ENCODE measurements at places on chromosomes 3 and 15.
A peak's percentile ranks its signal among the peaks of the same experiment; 100 is the strongest.

DNA sequence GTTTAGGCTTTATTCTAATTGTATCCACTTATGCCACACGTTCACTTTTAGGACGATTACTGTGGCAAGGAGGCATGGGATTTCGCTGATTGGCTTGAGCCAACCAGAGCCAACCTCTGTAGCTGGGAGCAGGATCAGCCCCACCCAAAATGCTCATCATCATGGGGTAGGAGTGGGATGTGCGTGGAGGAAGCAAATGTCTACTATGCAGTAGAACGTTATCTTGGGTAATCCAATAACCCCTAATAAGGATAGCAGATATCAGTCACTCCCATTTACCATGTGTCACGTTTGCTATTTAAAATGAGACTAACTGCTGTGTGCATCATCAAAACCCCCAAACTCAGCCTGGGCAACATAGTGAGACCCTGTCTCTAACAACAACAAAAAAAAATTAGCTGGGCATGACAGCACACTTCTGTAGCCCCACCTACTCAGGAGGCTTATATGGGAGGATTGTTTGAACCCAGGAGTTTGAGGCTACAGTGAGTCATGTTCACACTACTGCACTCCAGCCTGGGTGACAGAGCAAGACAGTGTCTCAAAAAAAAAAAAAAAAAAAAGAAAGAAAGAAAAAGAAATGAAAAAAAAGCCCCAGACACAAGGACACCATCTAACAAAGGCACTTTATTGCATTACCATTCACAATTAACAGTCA lies 17.8 kb upstream of the ITGB5 start:
- no peak for DNase-seq

GRCh38 chr3:134965865-134966481 lies 170.9 kb downstream of the EPHB1 start:
- peak; percentile 24 for DNase-seq

DNA sequence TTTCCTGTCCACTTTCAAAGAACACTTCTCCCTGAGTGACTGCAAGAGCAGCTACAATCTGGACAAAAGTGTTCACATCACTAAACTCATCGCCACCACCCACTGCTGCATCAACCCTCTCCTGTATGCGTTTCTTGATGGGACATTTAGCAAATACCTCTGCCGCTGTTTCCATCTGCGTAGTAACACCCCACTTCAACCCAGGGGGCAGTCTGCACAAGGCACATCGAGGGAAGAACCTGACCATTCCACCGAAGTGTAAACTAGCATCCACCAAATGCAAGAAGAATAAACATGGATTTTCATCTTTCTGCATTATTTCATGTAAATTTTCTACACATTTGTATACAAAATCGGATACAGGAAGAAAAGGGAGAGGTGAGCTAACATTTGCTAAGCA lies 1.8 kb downstream of the CCRL2 start:
- DNase-seq = no peak

DNA sequence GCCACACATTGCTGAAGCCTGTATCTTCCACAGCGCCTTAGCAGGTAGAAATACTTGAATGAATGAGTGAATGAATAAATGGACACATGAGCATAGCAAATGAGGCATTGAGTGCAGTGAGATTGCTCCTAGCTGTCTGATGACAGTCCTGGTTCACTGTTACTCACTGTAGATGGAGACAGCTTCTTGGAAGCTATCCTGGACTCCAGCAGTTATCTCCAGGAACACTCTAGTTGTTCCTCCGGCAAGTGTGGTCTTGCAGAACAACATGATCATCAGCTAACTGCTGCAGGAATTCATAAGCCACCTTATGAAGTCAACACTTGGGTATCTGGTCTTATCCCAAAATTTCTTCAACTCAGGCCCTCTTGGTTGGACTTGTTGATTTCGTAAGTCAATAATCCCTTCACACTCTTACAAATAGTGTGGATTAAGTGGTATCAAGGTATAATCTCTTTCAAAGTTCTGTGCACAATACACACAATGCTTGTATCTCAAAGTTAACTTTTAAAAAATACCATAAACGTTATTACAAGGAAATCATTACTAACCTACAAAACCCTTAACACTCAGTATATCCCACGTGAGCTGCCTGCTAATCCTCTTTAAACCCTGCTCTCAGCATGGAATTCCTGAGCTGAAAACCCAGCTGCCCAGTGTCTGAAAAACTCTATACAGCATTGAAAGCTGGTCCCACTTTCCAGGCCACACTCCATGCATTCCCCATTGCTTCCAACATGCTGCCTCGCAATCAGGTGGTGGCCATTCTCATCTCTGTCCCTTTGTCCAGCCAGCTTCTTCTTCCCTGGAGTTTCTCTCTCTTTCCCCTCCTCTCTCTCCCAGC lies 14.4 kb upstream of the ZBTB38 start:
- DNase-seq = no peak

GRCh38 chr15:37693926-37694325 lies 240.5 kb upstream of the TMCO5A start:
- DNase-seq = no peak

DNA sequence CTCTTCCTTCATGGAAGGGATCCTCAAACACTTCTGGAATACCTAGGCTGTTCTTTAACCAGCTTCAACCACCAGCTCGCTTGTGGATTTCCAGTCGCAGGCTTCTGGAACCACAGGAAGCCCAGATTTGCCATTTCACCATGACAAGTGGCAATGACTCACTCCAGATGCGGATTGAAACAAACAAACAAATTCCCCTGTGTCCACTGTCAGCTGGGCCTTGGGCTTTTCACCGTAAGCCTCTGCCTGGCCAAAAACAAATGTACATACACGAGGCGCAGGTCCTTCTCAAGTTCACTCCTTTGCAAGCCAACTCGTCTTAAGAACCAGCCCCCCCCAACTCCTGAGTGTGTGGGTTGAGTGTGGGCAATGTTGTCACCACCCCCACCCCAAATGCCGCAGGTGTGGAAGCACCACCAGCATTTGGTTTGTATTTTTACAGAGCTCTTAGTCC lies 8.8 kb downstream of the BCL6 start:
- no peak for DNase-seq

GRCh38 chr3:144363856-144364255 lies 392.2 kb downstream of the DIPK2A start:
- DNase-seq = no peak

DNA sequence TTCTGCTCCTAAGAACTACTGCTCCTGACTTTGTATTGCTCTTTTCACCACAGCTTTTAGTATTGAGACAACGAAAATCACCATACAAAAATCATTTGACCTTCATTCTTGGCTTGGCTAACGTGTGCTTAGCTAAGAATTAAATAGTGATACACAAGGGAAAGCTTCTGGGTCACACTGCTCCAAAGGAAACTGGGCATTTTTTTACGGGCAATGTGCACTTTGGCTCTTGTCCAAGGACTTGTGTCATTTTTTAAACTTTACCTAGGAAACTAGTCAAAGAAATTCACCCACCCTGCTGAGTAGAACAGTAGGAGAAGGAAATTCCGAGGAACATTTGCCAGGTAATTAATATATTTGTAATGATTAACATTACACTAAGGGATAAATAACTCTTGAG lies 19.8 kb downstream of the WDR72 start:
- no peak for DNase-seq

DNA sequence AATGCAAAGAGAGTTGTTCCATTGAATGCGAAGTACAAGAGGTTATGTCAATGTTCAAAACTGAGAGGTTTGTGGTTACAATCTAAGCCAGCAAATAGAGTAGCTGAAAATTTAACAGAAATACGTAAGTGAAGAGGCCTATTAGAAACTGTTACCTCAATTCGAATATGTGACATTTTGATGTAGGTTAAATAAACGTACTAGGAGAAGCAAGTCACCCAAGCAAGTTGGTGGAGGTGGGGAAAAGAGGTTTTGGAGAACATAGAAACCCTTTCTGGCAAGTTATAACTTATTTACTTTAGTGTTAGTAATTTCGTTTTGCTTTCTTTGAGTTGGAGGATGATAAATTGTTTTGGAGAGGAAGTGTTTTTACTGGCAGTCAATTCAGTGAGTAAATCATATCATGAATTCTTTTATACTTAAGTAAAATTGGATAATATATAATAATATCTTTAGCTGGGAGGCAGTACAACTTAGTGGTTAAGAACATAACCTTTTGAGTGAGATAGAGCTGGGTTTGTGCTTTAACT lies 91.2 kb upstream of the NAALADL2 start:
- DNase-seq = no peak

DNA sequence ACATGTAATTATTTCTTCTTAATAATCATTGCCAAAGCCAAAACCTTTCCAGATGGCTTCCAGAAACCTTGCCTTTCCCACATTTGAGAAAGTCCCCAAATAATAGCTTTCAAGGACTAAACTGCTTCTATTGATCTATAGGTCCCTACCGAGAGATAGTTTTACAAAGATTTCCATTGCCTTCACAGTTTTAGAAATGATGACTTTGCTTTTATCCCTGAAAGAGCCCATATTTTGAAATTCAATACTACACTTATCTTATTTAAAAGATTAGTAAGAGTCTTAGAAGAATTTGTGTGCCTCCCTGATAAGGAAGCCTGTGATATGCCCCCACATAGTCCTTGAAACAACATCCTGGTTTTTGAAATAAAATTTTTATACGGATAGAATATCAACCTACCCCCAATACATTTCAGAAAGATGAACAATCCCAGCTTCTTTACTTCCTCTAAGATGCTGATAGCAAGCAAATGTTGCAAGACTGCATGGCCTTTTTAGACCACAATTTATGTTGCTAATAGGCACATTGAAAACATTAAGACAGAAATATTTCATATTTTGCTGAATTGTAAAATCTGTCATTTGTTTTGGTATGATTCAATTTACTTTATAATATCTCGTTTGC lies 146.3 kb downstream of the TMCO5A start:
- no peak for DNase-seq

DNA sequence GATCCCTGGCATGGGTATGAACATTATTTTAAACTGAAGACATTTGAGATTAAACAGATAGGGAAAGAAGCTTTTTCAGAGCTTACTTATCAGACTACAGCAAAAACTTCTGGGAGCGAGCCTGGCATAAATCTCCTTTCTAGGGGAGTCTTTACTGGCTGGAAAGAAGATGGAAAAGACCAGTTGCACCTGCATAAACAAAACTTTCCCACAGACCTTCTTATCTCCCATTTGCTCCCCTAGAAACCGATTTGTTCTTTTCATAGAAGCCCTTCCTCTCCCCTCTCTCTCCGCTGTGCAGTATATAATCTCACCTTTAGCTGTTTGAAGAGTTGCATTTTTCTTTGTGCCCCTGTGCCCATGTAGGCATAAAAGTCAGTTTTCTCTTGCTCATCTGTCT lies 93.2 kb downstream of the CHRNA7 start:
- no peak for DNase-seq

GRCh38 chr15:42140383-42141070 lies 15.9 kb downstream of the PLA2G4F start:
- DNase-seq = no peak

- DNase-seq = no peak
Observed at GRCh38 chr3:184783319-184783718, 28.6 kb upstream of the VPS8 start.

DNA sequence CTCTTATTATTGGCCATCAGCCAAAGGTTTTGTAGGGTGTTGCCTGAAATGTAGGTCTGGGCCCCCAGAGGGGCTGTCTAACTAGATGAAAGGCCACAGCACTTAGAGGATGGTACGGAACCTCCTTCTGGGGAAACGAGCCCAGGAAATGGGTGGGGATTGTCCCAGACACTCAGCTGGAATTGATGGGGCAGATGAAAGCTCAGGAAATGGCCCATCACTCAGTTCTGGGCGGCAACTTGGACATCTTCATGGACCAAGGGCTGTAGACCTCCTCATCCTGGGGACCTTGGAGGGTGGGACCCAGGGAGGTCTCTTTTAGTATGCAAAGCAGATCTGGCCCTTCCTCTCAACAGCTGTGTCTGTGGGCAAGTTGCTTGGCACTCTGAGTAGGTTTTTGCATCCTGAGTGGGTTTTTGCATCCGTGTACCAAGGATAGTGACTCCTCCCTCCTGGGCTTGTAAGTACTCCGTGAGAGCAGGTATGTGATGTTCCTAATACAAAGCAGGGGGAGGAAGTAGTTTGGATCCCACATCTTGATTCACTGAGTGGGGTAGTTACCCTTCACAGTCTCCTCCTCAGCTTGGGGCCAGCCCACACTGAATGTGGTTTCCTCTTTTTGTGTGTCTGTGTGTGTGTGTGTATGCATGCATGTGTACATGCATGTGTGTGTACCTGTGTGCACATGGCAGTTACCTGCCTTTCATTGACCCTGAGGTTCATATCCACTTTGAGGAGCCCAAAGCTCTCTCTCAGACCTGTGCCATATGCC lies 292.0 kb downstream of the RPLP1 start:
- DNase-seq = no peak

GRCh38 chr3:123193448-123194101 lies 8.2 kb upstream of the SEC22A start:
- no peak for DNase-seq

- DNase-seq = no peak
Observed at GRCh38 chr3:179826247-179826637, 173.4 kb downstream of the USP13 start.

GRCh38 chr3:12454816-12455121 lies 29.5 kb upstream of the TSEN2 start:
- no peak for DNase-seq

DNA sequence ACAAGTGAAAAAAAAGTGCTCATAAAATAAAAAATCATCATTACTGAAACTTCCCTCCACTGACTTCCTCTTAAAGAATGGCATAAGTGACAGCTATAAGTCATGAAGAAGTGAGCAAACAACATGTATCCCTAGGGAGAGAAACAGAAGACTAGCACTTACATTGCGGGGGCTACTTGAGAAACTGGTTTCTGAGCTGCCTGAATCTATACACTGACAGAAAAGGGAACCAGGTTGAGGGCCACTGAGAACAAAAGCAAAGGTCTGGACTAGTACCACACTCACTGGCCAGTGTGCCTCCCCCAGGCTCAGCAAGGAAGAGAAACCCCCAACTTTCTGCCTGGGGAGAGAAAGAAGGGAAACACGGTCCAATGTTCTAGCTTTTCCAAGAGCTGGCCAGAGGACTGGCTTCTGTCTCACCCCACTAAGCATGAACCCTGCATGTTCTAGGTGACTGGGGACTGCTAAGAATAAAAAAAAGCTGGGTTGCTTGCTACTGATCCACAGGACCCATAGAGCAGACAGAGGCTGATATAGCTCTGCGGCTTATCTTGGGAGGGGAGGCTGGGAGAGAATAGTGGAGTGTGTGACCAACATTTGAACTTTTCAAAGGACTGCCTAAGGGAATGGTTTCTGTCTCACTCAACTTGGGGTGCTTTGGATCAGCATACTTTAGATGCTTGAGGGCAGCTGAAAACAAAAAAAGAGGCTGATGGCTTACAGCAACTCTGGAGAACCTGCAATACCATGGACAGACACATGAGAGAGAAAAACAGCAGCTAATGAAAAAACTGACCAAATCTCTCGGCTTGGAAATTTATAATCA lies 8.1 kb downstream of the RAD18 start:
- no peak for DNase-seq

DNA sequence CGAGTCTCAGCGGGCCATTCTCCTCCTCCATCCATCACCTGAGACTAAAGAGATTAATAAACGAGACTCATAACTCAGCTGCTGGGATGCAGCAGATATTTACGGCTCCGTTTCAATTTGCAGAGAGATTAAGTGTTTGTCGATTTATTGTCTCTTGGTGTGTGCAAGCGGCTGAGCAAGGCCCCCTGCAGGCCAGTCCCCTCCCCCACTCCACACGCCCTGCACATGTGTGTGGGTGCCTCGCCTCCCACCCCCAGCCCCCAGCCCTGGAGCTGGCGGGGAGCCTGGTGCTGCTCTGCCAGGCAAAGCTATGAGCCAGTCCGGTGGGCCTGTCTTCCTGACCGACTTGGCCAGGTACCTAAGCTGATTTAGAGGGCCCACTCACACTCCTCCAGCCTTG lies 63.0 kb downstream of the CYP11A1 start:
- DNase-seq = no peak

- no peak for DNase-seq
Observed at GRCh38 chr3:5294356-5294755, 106.8 kb downstream of the EDEM1 start.
